RKO (cell line): ENCODE measurements at places on chromosomes 7 and 10.

DNA sequence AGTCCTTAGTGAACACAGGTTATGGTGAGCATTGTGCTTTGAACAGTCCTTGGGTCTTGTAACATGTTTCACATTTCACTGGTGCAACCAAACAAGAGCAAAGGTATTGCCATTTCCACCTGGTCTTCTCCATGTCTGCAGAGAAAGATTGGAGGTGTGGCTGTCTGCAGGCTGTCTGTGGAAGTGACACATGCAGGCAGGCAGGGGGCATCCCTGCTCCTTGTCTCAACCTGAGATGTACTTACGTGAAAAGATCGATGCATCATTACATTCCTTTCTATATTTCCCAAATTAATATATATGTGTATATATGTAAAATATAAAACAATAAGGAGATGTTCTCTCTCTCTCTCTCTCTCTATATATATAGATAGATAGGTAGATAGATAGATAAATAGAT, 54.3 kb downstream of the LRRC18 start:
- peak; percentile 60 for DNase-seq

GRCh38 chr10:125066764-125067450, 93.5 kb downstream of the CTBP2 start:
- DNase-seq, result no peak

DNA sequence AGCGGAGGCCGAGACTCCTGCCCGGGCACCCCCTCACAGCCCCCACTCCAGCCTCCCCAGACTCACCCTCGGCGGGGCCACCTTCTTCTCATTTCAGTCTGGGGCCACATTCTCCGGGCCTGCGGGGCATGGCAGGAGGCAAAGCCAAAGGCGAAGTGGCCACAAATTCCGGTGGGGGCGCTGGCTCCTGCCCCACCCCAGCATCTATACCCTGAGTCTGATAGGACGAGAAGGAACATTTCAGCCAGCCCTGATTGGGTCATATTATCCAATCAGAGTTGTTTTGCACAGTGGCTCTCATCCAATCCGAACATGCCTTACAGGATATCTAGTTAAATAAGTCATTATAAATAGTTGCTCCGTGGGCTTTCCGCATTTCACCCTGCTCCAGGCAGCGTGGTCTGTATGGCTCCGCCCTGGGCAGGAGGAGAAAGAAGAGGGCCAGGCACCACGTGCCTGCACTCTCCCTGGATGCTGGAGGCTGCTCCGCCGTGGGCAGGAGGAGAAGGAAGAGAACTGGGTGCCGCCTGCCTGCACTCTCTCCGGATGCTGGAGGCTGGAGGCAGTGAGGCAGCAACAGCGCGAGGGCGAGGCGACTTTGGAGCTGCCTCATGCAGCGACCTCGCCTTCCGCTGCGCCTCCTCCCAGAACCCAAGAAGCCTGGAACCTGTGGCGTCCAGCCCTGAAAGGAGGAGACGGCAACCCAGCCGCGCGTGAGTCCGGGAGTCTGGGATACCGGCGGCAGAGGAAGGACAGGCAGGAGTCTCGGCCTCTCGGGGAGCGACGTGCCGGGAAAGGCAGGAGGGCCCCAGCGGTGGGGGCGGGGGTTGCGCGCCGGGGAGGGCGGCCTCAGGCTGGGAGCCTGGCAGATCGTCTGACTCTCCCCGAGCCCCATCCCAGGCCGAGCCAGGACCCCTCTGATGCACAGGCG, 162.9 kb downstream of the ZNF33B start:
- DNase-seq, result no peak

DNA sequence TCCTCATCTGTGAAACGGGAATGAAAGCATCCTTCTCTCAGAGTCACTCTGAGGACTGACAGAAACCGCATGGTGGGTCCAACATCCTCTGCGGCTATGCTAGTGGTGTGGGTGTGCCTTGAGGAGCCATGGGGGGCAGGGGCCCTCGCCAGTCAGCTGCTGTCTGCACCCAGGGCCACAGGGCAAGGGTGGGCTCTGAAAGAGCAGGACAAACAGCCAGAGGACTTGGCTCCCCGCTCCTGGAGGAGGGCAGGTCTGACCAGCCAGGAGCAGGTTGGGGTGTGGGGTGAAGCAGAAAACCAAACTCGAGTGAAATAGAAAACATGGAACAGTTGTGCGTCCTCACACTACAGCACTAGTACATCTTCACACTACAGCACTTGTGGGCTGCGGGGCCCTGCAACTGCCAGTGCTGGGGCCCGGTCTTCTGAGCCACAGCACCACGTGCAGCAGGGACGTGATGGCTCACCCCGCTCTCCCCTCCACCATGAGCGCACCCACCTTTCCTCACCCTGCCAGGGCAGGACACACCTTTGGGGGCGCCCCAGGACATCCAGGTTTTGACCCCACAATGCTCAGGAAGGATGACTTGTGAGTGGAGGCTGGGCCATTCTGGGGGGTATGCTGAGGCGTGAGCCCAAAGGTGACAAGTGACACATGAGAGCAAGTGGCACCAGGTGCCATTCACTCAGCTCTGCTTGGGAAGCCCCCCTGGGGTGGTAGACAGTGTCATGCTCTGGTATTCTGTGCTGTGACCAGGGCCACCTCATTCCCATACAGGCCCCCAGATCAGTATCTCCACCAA, 96.1 kb upstream of the RET start:
- no peak for DNase-seq

GRCh38 chr7:91228927-91229558, 35.2 kb upstream of the FZD1 start:
- DNase-seq, result no peak

DNA sequence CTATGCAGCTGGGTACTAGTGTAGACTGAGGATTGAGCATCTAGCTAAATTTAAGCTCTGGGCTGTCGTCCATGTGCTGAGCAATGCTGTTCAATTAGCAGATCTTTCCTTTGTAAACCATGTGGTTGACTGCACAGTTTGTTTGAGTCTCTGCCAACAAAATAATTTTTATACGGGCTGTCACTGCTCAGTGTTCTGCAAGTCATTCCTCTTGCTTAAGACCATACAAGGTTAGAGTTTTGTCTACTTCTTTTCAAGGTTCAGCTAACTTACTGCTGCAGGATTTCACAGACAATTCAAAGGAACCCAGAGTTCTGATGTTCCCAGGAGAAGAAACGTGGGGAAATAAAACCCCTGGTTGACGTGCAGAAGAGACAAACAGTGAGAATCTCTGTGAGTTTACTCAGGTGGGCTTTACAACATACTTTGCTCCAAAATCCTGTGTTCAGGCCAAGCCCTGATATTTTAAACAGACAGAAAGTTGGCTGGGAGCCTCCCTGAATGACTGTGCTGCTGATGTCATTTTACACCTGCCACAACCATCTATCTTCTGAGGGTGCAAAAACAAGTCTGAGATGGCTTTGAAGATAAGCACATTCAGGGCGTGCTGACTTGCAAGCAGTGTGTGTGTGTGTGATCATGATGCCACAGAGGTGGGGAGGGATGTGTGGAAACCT, 177.1 kb upstream of the SVIL start:
- DNase-seq, result no peak

GRCh38 chr10:67050415-67050814, 124.6 kb downstream of the LRRTM3 start:
- no peak for DNase-seq

GRCh38 chr10:75029857-75030256, 81.6 kb upstream of the SAMD8 start:
- no peak for DNase-seq

GRCh38 chr7:106561151-106561550, 99.8 kb downstream of the CCDC71L start:
- DNase-seq, result no peak

GRCh38 chr7:25659841-25660240, 431.6 kb upstream of the NPVF start:
- no peak for DNase-seq

DNA sequence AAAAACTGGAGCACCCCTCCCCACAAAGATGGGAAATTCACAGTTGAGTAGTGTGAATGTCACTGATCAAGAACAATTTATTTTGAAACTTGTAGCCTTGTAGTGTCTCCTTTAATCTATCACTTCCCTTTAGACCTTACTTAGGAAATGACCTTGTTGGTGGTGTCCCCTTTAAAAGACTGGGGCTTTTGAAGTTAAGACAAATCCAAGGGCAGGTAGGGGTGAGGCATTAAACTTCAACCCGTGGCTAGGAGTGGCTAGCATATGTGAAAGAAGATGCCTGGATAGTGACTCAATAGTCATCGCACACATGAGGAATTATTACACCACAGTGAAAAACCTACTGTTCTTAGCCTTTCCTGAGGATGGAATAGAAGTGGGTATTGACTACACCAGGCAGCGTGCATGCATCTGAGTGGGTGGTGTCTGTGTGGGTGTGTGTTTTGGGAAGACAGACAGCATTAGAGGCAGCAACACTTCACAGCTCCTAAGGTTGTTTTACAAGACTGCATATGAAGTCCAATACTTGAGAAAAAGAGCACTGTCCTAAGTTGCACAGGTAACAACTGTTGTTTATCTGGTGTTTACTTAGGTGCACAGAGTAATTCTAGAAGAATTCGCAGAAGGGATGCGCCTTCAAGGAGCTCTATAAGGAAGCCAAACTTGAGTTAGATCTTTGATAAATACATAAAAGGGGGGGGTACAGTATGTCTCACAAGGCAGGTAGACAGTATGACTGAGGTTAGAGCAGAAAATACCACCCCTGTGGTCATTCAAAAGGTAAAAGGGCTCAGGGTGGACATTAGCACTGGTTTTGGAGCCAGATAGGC, 32.9 kb downstream of the ABLIM1 start:
- no peak for DNase-seq

- DNase-seq, result no peak
Measured at GRCh38 chr7:31110331-31111108, 58.4 kb downstream of the ADCYAP1R1 start.

DNA sequence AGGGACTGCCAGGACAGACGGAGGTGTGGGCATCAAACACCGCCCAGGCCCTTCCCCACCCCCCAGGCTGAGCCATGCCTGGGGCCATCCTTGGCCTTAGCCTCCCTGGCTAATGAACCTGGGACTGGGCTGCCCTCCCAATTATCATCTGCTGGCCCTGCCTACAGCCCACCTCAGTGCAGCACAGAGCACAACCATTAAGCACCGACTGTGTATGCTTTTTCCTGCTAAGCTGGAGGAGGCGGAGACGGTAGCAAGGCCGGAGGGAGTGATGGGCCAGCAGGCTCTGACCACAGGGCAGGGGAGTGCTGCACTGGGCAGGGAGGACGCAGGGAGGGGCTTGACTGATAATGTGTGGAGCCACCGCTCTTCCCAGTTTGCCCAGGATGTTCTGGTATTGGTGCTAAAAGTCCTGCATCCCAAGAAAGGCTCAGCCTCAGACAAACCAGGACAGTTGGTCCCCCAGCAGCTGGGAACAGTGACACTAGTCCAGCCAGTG, 72.0 kb downstream of the C10orf143 start:
- DNase-seq, result no peak

DNA sequence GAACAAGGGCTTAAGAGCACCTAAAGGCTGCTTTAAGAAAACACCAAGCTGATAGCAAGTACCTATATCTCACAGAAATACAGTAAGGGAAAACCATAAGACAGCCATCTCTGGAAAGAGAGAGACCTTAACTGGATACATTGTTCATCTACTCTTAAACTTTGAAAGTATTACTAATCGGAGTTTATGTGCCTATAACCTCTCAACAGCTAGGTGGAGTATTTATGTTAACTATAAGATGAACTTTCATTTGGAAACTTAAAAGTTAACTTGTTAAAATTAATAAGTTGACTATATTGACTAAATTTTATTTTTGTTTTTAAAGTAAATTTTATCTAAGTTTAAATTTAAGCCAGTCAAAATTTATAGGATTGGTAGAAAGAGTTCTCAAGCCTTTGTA, 90.6 kb downstream of the USP6NL start:
- DNase-seq, result no peak

- peak; percentile 37 for DNase-seq
Measured at GRCh38 chr7:15007507-15007906, 105.0 kb upstream of the DGKB start.

DNA sequence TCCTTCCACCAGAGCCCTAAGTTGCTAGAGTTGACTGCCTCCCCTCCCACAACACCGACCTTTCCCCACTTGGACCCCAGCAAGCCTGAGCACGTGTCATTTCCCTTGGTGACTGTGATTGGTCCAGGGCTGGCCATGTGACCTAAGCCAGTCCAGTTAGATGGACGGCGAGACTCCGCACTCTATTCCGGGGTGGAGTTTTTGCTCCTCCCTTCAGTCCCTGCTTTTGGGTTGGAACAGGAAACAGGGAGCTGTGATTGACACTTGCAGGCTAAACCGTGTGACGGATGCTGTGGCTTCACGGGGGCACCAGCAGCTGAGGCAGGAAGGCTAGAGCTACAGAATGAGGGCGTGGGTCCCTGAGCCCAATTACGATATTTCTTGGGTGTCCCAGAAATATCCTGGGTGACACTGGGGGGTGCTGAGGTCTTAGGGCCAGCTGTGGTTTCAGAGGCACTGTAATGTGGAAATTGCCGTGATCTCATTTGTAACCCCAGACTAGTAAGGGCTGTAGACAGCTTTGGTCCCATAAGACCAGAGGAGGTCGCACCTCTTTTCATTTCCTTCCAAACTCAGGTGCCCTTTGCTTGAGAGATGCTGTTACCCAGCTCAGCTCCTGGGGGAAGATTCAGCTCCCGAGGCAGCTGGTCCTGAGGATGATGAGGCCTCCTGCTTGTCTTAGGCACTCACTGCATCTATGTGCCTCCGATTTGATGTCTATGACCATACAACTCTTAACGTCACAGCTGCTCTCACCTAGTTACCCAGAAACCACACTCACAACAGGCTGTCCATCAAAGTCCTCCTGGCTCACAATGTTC, 102.7 kb upstream of the NPTX2 start:
- no peak for DNase-seq
